ENCODE measurements at places on chromosomes 12 and 14. TPM values are rescaled to one million over a fixed set of nuclear protein-coding genes. Genes with fewer than 3 reads are reported as not detected.

DNA sequence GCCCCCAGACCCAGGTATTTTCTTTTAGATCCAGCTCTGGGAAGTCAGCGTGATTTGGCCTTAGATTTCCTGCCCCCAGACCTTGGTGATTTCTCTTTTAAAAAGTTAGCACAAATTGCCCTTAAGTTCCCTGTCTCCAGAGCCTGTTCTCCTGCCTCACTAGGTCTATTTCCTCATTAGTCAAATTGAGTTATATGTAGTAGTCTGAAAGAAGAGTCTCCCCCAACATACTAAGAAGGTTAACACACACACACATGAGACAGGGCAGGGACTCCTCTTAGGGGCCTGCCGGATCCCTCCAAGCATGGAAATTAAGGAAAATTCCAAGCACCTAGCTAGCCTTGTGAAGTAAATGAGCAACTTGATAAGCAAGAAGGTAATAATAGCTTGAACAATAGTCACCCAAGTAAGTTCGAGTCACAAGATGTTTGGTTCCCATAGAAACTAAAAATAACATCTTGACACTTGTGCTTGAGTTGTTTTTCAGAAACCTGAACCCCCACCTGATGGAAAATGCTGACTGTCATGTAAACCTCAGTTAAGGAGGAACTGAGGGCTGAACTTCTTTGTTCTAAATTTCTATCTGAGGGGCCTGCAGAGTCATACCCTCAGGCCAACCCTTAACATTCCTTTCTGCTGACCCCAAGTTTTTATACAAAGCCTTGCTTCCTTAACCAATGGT lies 51.6 kb downstream of the CAND1 start:
- DNase-seq = no peak

GRCh38 chr14:30600922-30601918 lies 20.9 kb upstream of the SCFD1 start:
- no peak for DNase-seq

- peak; percentile 64 for DNase-seq
Observed at GRCh38 chr12:105706321-105706972, 376.0 kb downstream of the C12orf75 start.

- DNase-seq = no peak
Observed at GRCh38 chr12:91171476-91171875, 11.1 kb downstream of the DCN start.

GRCh38 chr14:46646796-46647195 lies 4.8 kb downstream of the RPL10L start:
- no peak for DNase-seq

DNA sequence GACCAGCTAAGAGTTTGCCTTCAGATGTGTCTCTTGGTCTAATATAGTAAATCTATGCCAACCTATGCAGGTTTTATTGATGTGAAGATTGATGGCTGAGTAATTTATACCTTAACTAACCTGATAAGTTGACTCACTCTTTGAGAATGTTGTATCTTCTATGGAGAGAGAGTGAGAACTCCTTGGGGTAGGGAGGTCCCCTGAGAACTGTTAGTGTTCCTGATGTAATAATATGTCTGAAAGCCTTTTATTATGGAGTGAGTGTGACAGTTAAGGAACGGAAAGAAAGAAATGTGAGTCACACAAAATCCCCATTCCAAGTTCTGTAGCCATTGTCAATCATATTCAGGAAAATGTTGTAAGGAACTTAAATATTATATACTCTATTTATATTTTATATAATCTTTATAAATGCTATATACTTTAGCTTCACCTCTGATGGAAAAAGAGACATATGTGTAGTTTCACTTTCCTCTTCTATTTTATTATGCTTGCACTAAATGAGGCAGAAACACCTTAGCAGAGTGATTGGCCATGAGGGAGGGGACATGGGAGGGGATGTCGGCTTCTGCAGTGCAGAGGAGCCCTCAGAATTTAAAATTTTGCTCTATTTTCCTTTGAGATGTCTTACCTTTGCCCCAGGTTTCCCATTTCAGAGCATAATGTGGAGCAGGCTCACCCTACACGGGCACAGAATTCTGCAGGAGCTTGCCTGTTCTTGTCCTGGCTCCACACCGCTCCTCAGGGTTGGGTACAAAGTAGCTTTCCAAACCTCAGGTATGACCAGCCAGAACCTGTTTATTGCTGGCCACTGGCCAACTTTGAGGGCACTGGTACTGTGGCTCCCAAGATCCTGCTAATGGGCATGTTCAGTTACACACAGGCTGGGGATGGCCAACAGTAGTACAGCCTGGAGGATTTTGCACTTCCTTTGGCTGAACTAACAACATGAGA lies 57.7 kb downstream of the ARF6 start:
- DNase-seq = peak; percentile 18

DNA sequence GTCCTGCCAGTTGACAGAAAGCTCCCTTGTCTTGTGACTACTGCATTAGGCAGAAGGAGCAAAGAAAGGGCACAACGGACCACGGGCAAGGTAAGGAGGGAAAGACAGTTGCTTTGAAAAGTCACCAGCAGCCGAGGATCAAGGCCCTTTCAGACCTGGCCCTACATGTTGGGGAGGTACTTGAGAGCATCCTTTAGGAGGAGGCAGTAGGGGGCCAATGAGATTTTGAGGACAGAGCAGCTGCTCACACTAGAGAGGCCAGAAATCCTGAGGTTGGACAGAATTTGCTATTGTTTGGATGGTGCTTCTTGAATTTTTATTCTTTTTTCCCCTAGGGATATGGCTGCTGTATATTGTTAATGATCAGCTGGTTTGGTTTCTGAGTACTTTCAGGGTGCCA lies 135.5 kb upstream of the PZP start:
- DNase-seq = no peak

DNA sequence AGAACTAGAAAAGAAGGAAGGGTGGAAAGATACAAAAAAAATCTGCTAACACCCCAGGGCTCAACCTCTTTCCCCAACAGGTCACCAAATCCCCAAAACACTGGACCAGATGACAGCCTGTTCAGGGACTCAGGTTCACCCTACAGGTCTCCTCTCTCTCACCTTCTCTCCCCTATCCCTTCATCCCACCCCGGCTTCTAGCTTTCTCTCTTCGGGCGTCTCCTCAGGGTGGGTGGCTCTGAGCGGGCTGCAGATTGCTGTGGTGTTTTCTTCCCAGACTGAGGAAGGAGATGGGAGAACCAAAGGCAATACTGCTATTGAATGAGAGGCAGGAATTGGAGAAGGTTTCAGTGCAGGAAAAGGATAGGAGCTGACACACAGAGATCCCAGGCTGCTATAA lies 39.3 kb downstream of the ANO2 start:
- no peak for DNase-seq

DNA sequence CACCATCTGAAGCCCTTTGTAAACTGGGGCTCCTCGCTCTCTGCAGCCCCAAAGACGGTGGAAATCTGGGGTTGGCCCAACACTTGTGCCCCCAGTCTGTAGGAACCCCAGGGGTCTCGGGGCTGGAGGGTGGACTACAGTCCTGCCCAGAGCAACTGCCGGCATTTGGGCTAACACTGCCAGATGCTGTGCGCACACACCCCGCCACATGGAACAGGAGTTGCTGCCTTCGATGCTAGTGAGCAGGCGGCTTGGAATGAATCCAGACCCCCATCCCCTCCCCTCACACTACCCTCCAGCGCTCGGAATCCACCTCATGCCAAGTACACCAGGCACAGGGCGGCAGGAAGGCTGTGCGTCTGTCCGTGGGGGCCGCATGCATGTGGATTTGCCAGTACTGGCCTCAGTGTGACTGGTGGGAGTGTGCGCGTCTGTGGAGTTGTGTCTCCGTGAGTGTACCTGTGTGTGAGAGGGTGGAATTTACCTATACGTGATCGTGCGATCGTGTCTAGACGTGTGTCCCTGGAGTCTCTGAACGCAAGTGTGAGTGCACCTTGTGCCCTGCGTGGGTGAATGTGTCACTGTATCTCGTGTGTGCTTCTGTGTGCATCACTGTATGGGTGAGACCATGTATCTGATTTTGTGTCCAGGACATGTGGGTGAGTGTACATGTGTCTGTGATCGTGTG lies 5.1 kb downstream of the LHX5 start:
- no peak for DNase-seq

Gene YARS2
- total RNA-seq = 28.4 TPM

GRCh38 chr12:64170024-64170423 lies 52.1 kb downstream of the KICS2 start:
- DNase-seq = peak; percentile 44

DNA sequence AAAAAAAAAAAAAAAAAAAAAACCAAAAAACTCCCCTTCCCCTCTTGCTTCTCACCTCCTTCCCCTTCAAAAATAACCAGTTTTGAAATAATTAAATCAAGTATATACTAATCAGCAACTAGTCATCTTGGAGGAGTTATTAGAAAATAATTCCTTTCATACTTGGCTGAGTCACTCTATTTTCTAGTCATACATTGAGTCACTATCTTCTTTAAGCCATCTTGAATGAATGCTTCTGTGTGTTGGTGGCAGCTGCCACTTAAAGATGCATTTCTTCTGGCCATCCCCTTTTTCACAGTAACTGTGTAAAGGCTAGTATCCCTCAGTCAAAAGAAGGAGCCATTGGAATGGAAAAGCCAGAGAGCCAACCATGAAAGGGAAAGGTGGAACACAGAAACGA lies 84.2 kb upstream of the TMEM263 start:
- no peak for DNase-seq

- DNase-seq = no peak
Observed at GRCh38 chr14:53953828-53954550, 2.6 kb downstream of the BMP4 start.

GRCh38 chr12:55642267-55642666 lies 5.6 kb downstream of the OR10P1 start:
- DNase-seq = no peak

- no peak for DNase-seq
Observed at GRCh38 chr14:49033131-49033530, 553.0 kb downstream of the RPS29 start.

DNA sequence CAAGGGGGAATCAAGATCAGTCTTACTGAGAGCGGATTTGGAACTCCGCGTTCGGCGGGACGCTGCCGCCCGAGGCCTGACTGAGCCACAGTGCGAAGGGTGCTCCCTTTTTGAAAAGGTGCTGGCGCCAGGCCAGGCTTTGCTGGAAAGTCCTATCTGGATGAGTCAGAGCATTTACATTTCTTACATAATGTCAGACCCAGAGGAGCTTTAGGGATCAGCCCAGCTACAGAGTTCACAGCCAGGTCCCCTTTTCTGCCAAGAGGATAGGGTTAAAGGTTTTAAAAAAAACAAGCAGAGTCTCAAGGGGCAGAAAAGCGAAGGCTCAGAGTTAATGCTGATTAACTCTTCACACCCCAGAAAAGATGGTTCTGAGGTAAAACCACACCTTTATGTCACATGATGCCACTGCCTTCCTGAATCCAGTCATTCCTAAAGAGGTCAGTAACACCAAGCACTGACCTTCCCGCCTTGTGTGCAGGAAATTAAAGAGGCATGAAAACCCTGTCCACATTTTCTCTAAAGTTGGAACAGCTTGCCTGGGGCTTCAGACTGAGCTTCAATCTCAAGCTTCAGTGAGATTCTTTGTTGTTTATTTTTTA lies 11.7 kb upstream of the FBXL14 start:
- peak; percentile 69 for DNase-seq

Gene TROAP
- 62.4 TPM for total RNA-seq

GRCh38 chr12:123773375-123773774 lies 11.3 kb downstream of the DNAH10 start:
- no peak for DNase-seq

Gene CACNA2D4
- 0.51 TPM for total RNA-seq

DNA sequence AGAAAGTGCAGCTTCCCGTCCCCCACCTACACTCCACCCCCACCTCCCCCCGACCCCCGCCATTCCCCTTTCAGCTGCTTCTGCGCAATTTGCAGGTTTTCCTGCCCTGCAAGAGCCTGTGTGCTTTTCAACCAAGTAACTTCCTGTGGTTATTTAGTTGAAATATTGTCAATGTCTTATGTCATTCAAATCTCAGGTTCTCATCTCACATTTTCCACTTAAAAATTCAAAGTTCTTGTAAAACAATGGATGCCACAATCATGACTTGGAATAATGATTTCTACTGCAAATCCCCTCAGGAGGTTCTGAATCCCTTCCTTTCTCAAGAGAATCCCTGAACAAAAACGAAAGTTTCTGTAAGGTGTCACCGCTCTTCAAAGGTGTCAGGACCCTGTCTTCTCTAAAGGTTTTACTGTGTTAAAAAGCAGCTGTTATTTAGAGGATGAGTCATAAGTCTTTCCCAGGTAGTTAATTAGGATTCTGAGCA lies 31.6 kb downstream of the WBP11 start:
- DNase-seq = no peak

GRCh38 chr14:100783630-100784370 lies 42.1 kb upstream of the MEG3 start:
- no peak for DNase-seq

DNA sequence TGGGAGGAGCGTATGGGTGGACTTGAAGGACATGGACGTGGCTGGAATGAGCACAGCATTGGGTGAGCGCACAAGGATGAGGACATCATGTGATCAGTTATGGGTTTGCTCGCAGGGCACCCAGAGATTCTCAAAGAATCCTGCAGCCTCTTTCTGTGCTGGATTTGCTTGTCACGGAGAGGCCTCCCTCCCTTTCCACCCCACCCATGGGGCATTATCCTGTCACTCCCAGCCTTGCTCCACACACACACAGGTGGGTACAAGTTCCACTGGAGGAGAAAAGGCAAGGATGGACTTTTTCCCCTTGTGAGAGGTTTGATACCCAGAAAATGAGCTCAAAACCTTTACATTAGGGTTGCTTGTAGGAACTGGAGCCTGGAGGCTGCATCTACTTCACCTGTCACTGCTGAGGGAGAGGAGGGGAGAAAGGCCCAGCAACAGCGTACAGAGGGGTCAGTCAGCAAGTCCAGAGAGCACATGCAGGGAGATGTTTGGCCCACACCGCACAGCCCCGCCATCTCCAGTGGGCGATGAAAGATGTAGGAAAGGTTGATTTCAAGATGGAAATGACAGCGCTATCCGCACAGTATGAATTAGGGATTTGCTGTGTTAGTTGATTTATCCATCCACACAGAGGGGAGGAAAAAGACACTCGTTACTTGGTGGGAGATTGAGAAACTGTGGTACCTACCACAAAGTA lies 112.7 kb downstream of the GCH1 start:
- DNase-seq = no peak
